ENCODE measurements at places on chromosomes 12 and 14.

GRCh38 chr12:4665236-4665635 lies 16.3 kb downstream of the NDUFA9 start:
- H3K4me3 ChIP-seq = no peak overlapping the region
- no peak overlapping the region for H3K27ac ChIP-seq
- H3K36me3 ChIP-seq = peaks cover 45% of the 10 kb centered on the region
- no peaks in the 10 kb centered on the region for H3K4me1 ChIP-seq
- H3K27me3 ChIP-seq = no peaks in the 10 kb centered on the region

DNA sequence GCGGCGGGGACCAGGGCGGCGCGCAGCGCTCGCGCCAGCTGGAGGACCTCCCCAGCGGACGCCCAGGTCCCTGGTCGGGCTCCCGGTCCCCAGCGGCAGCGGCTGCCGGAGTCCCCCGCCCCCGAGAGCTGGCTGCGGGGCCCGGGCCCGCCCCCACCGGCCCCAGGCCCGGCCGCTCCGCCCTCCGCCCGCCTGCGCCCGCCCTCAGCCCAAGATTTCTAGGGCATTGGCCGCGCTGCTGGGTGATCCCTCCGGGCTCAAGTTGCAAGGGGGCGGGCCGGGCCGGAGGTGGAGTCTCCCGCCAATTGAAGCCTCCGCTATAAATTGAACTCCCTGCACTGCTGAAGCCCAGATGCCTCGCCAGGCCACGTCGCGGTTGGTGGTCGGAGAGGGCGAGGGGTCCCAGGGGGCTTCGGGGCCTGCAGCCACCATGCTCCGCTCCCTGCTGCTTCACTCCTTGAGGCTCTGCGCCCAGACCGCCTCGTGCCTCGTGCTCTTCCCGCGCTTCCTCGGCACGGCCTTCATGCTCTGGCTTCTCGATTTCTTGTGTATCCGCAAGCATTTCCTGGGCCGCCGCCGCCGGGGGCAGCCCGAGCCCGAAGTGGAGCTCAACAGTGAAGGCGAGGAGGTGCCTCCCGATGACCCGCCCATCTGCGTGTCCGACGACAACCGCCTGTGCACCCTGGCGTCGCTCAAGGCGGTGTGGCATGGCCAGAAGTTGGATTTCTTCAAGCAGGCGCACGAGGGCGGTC lies at the start of gene DIO3:
Gene DIO3, plus strand, starts transcription at position 351 of the 752 bp plus-strand sequence.
- H3K4me1 ChIP-seq = peaks cover 25% of the 10 kb centered on the region
- H3K27ac ChIP-seq = no peak within 1 kb of the TSS
- peaks cover 4% of the 10 kb centered on the region for H3K36me3 ChIP-seq
- peaks cover 38% of the 10 kb centered on the region for H3K27me3 ChIP-seq

- DNase-seq = no peak
- H3K36me3 ChIP-seq = no peaks in the 10 kb centered on the region
- H3K27me3 ChIP-seq = peaks cover 8% of the 10 kb centered on the region
- no peaks in the 10 kb centered on the region for H3K4me1 ChIP-seq
- H3K4me3 ChIP-seq = no peak overlapping the region
Measured at GRCh38 chr14:101030586-101030985, 127.1 kb upstream of the RTL1 start.

- DNase-seq = no peak
- H3K27ac ChIP-seq = no peak overlapping the region
- peaks cover 5% of the 10 kb centered on the region for H3K27me3 ChIP-seq
- H3K4me3 ChIP-seq = no peak overlapping the region
Measured at GRCh38 chr12:116476227-116476822, 82.9 kb upstream of the MAP1LC3B2 start.

DNA sequence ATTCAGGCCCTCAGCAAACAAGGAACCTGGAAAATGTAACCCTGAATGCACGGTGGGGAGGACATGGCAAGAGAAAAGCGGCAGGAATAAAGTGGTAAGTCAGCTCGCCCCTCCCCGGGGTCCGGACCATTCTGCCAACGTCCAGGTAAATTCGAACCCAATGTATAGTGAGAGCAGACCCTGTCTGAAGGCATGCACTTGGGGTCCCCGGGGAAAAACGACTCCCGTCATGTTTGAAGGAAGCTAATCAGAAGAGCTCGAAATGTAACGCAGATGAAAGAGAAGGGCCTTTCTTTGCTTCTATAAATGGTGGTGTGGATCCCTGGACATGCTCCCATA lies 193 bp downstream of the ACACB start:
- H3K4me3 ChIP-seq = no peak overlapping the region
- H3K36me3 ChIP-seq = no peaks in the 10 kb centered on the region
- H3K4me1 ChIP-seq = peaks cover 5% of the 10 kb centered on the region
- no peak overlapping the region for H3K27ac ChIP-seq
- peaks cover 2% of the 10 kb centered on the region for H3K27me3 ChIP-seq

DNA sequence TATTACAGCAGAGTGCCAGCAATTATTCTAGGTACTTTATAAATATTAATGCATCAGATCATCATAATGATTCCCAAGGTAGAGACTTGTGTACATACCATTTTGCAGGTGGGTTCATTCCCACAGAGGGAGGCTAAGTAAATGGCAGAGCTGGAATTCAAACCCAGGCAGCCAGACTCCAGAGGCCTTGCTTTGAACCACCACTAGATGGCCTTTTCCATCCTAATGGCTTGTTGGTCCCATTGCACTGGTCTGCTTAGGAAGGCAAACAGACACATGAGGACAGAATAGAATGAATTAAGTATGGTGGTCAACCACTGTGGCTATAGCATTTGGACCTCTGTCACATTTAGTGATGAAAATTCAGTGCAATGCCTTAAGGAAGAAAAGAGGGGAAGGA lies 158.7 kb downstream of the METTL25 start:
- no peaks in the 10 kb centered on the region for H3K27me3 ChIP-seq
- no peak overlapping the region for H3K27ac ChIP-seq
- H3K4me1 ChIP-seq = no peaks in the 10 kb centered on the region
- no peaks in the 10 kb centered on the region for H3K36me3 ChIP-seq
- DNase-seq = peak; percentile 20

DNA sequence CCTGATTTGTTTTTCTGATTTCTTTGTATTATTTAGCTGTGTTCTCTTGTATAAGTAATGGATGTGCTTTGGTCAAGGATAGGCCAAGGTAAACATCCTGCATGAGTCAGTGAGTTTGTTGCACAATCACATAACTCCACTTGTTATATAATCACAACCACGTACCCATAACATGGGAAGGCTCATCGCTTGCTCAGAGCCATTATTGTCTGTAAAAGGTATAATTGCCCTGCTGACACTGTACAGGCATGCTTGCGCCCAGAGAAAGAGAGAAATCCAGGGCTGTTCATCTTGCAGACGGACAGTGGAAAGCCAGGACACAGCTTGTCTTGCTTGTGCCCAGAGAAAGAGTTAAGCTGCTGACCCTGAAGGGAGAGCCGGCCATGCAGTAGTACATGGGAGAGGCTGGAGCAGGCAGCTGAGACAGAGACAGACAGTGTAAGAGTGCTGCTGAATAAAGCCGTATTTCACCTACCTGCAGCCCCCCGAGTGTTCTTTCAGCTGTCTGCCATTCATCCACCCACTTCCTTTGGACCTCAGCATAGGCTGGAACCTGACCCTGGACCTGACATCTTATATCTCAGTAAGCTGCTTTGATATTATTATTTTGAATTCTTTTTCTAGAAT lies 174.7 kb upstream of the DAAM1 start:
- no peaks in the 10 kb centered on the region for H3K36me3 ChIP-seq
- no peaks in the 10 kb centered on the region for H3K27me3 ChIP-seq
- no peaks in the 10 kb centered on the region for H3K4me1 ChIP-seq
- H3K27ac ChIP-seq = no peak overlapping the region

DNA sequence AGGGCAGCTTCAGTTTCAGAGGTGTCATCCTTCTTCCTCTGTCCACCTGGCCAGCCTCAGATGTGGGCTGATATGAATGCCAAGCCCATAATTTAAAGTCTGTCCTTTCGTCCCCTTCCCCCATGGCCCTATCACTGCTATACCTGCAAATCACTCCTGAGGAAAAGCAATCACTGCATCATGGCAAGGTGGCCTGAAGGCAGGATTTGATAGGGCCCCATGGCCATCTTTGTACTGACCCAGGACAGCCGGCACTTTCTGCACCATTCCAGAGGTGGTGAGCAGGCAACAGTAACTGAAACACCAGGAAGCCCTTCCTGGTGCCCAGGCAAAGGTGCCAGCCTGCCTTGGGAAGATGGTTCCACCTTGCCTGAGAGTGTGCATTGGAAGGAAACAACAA lies 60.8 kb downstream of the ANO2 start:
- no peak overlapping the region for H3K4me3 ChIP-seq
- H3K27me3 ChIP-seq = peaks cover 3% of the 10 kb centered on the region
- DNase-seq = no peak
- no peaks in the 10 kb centered on the region for H3K36me3 ChIP-seq
- H3K27ac ChIP-seq = no peak overlapping the region
- peaks cover 17% of the 10 kb centered on the region for H3K4me1 ChIP-seq

DNA sequence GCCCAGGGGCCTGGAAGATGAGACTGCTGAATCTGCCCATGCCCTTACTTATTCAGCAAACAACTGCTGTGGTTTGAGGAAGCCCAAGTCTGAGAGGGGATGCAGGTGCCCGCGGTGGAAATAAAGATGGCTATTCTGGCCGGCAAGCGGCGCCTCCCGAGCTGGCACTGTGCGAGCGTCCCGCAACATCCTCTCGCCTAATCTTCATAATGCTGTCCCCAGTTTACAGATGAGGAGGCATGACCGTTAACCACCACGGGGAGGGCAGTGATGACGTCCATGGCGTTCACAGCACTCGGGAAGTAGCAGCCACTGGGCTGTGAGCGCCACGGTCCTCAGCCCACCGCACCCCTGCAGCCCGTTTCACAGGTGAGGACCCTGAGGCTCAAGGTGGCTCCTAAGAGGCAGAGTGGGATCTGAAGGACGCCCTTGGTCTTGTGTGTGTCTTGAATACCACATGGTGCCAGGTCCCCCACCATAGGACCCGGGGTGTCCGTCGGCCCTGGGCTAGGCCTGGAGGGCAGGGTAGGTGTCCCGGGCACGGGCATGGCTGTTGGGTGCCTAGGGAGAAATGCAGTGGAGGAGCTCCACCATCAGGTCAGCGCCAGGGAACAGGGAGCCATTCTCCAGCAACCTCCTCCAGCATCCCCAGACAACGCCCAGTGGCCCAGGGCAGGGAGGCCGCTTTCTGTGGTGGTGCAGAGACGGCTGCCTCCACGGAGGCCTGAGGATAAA lies 20.2 kb downstream of the CHGA start:
- no peak for DNase-seq
- H3K4me3 ChIP-seq = no peak overlapping the region
- H3K27me3 ChIP-seq = peaks cover 14% of the 10 kb centered on the region

DNA sequence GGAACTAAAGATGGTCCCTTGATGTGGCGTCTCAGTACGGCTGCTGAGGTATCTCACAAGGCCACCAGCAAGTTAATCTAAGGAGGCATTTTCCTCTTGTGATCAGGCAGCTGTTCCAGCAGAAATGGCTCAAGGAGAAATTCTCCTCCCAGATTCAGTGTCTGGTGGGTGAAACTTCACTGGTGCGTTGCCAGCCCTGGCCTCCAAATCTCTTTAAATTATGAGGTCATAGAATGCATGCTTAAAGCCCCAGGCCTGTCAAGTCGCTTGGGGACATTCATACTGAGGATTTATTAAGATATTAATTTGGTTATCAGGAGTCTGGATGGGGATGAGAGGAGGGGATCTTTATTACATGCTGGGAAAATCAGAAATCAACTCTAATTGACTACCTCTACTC lies 72.9 kb downstream of the PPP2R5C start:
- no peak overlapping the region for H3K4me3 ChIP-seq
- no peak for DNase-seq
- H3K27ac ChIP-seq = no peak overlapping the region
- no peaks in the 10 kb centered on the region for H3K4me1 ChIP-seq
- no peaks in the 10 kb centered on the region for H3K27me3 ChIP-seq

GRCh38 chr12:80293347-80293746 lies 150.7 kb upstream of the PTPRQ start:
- H3K27ac ChIP-seq = no peak overlapping the region
- DNase-seq = no peak
- no peaks in the 10 kb centered on the region for H3K27me3 ChIP-seq
- H3K4me1 ChIP-seq = no peaks in the 10 kb centered on the region

DNA sequence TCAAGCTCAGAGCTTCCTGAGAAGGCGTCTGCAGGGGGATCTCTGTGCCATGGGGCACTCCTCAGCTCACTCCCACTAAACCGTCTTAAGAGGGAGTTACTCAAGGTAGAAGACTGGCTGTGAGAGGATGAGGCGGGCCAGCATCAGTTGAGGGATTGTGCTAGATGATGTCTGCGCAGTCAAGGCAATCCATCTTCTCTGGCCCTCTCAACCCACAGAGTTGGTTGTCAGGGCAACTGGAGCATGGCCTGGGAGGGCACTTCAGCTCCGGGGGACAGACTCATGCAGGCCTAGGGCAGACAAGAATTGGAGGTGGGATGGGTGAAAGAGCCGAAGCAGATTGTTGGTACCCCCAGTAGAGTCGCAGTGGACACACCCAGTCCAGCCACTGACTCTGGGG lies 9.0 kb downstream of the GSTZ1 start:
- no peak overlapping the region for H3K27ac ChIP-seq
- peaks cover 12% of the 10 kb centered on the region for H3K27me3 ChIP-seq
- H3K36me3 ChIP-seq = no peaks in the 10 kb centered on the region

DNA sequence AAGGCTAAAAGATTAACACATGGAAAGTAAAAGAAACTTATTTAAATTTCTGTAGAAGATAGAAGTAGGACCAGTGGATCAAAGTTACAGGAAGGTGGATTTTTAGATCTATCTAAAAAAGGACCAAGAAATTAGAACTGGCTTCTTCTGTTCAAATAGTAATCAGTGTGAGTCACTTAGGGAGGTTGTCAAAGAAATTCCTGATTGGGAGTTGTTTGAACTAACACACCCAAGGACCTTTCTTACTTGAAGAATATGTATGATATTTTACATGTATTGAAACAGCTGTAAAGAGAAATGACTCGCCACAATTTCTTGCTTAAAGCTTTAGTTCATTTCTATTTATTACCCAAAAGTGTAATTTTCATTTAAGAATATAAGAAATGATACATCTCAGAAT lies 256.9 kb downstream of the RAD51B start:
- H3K27ac ChIP-seq = no peak overlapping the region
- no peak for DNase-seq
- no peak overlapping the region for H3K4me3 ChIP-seq
- H3K27me3 ChIP-seq = no peaks in the 10 kb centered on the region
- H3K4me1 ChIP-seq = peaks cover 13% of the 10 kb centered on the region

GRCh38 chr14:24398293-24398652 lies 530 bp upstream of the NYNRIN start:
- peaks cover 41% of the 10 kb centered on the region for H3K4me1 ChIP-seq
- no peak overlapping the region for H3K27ac ChIP-seq
- H3K36me3 ChIP-seq = peaks cover under 1% of the 10 kb centered on the region
- H3K27me3 ChIP-seq = peaks cover 10% of the 10 kb centered on the region
- DNase-seq = no peak
- H3K4me3 ChIP-seq = no peak overlapping the region

GRCh38 chr12:88854260-88854659 lies 274.0 kb upstream of the KITLG start:
- H3K36me3 ChIP-seq = no peaks in the 10 kb centered on the region
- DNase-seq = no peak
- H3K4me3 ChIP-seq = no peak overlapping the region
- no peak overlapping the region for H3K27ac ChIP-seq

Data from endothelial cell (in vitro differentiated cells).